ENCODE measurements at places on chromosomes 16 and 17.

DNA sequence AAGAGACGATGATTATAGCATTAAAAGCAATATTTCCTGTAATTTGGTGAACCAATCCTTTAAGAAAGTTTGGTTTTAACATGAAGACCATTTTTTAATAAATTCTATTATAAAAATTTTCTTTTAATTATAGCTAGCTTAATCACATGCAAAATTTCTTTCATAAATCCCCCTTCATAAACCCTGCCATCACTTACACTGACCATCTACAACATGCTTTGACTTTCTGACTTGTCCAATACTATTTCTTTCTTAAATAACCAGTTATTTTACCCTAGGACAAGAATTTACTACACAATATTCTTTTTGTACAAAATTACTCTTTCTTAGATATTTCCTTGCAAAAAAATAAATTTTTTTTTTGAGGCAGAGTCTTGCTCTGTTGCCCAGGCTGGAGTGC lies 1334.8 kb downstream of the CDH11 start:
- DNase-seq = no peak

- no peak for DNase-seq
Observed at GRCh38 chr17:10177131-10177912, 21.1 kb downstream of the GAS7 start.

- DNase-seq = peak; percentile 26
Observed at GRCh38 chr17:28570716-28571360, 486 bp downstream of the PIGS start.

DNA sequence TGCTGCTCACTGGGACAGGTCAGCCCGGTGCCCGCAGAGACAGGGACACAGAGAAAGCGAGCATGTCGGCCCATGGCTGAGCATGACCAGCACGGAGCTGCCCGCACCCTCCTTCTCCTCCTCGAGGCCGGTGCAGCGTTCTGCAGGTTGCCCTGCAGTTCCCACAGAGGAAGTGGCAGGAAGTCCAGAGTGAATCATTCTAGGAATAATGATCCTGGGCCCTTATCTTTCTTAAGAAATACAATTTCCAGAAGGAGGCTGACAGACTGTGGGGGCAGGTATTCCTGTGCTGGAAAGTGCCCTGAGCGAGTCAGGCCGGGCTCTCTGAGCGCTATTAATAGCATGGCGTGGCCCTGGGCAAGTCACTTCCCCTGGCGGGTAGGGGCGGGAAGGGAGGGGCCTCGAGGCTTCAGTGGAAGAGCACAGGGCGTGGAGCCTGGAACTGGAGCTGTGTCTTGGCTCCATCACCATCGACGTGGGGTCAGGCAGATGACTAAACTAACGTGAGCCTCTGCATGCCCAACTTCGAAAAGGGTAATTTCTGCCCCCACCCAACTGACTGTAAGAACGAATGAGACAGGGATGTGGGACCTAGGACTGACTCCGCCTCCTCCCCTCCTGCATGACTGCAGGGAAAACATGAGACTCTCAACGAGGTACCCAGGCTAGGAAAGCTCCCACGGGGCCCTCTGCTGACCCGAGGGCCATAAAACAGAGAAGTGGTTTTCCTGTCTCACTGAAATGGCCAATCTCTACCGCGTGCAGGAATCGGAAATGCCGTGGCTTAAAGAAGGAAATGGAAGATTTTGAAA lies 9.8 kb downstream of the TMEM204 start:
- no peak for DNase-seq

DNA sequence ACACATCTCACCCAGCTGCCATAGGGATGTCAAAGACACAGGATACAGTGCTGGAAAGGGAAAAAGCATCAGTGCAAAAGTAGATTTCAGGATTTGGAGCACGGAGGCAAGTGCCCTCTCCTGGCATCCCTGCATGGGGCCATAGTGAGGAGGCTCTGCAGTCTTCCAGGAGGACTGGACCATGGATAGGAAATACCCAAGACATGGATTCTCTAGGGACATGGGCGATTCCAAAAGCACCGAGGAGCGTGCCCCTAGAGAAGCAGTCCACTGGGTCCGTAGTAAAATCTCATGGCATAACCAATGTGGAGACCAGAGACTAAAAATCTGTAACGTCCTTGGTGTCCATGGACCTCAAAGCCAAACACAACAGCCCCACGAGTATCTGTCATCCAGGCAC lies 818.2 kb downstream of the KCNJ18 start:
- no peak for DNase-seq

- peak; percentile 33 for DNase-seq
Observed at GRCh38 chr17:7523033-7523432, 25.8 kb upstream of the TNFSF12 start.

- DNase-seq = no peak
Observed at GRCh38 chr17:44820631-44821212, 9.4 kb downstream of the GJC1 start.

GRCh38 chr16:86971251-86971650 lies 345.9 kb downstream of the C16orf95 start:
- DNase-seq = no peak

DNA sequence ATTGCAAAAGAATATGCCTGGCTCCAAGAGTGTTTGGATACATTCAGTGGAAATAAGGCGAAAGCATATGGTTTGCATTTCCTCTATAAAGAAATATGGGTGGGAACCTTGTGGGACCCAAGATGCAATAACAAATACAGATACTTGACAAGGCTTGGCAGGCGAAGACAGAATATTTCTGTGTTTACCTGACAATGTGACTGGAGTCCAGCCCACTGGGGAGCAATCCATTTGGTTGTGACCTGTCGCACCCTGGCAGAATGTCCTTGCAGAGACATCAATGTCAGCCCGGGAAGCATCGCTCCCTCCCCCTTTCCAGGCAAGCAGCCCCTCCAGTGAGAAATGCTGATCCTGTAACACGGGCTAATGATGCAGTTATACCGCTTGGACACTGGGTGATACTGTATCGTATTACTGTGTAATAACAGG lies 296.6 kb downstream of the MAF start:
- no peak for DNase-seq

All from stimulated activated CD8-positive, alpha-beta memory T cell treated with anti-CD3 and anti-CD28 coated beads, Interleukin-2, amount 100 ng/mL, for 1 hour (primary cell).